ENCODE measurements at places on chromosomes 7 and 10.

- DNase-seq, result peak; percentile 13
Measured at GRCh38 chr10:99659868-99660366, 608 bp downstream of the ENTPD7 start.

GRCh38 chr10:79502561-79503309 lies 9.6 kb upstream of the EIF5AL1 start:
- peak; percentile 26 for DNase-seq

- DNase-seq, result no peak
Measured at GRCh38 chr10:125556882-125557281, 126.1 kb downstream of the TEX36 start.

GRCh38 chr7:151311294-151311864 lies 30.2 kb upstream of the NUB1 start:
- no peak for DNase-seq

- no peak for DNase-seq
Measured at GRCh38 chr10:51342381-51342780, 268.1 kb downstream of the PRKG1 start.

- peak; percentile 8 for DNase-seq
Measured at GRCh38 chr7:146146831-146147486, 30.4 kb downstream of the CNTNAP2 start.

GRCh38 chr10:89978081-89978480 lies 276.7 kb downstream of the KIF20B start:
- no peak for DNase-seq

GRCh38 chr7:115869190-115869589 lies 161.4 kb downstream of the TFEC start:
- no peak for DNase-seq

DNA sequence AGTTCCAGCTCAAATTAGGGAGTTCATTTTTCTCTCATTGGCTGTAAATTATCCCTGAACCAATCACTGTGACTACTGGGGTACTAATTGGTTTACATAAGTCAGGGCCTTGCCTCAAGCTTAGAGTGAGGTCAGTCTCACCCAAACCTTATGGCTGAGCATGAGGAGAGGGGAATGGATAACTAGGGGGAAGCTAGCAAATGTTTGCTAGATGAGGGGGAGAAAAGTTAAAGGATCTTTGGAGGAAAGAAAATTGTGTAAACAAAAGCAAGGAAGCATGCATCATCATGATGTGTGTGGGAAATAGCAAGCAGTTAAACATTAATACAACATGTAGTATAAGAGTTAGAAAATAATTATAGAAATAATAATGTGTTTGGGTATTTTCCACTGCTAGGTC lies 121.9 kb downstream of the BBS9 start:
- DNase-seq, result peak; percentile 65

- no peak for DNase-seq
Measured at GRCh38 chr7:75617634-75618234, 121.0 kb downstream of the HIP1 start.

All from Caki2 (cell line).